ENCODE measurements at places on chromosomes 2 and 18.

DNA sequence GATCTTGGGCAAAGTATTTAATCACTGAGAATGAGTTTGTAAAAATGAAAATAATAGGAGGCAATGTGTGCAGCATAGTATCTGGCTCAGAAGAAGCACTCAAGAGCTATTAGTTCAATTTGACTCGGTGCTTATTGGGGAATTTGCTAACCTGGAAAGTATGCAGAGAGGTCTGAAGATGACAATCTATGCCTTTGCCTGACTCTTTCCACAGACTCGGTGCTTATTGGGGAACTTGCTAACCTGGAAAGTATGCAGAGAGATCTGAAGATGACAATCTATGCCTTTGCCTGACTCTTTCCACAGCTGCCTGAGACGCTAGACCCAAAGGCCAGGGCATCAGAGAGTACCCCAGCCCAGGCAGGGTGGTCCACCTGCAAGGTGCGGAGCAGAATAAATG, 12.2 kb upstream of the SH3BP4 start:
- DNase-seq: no peak

DNA sequence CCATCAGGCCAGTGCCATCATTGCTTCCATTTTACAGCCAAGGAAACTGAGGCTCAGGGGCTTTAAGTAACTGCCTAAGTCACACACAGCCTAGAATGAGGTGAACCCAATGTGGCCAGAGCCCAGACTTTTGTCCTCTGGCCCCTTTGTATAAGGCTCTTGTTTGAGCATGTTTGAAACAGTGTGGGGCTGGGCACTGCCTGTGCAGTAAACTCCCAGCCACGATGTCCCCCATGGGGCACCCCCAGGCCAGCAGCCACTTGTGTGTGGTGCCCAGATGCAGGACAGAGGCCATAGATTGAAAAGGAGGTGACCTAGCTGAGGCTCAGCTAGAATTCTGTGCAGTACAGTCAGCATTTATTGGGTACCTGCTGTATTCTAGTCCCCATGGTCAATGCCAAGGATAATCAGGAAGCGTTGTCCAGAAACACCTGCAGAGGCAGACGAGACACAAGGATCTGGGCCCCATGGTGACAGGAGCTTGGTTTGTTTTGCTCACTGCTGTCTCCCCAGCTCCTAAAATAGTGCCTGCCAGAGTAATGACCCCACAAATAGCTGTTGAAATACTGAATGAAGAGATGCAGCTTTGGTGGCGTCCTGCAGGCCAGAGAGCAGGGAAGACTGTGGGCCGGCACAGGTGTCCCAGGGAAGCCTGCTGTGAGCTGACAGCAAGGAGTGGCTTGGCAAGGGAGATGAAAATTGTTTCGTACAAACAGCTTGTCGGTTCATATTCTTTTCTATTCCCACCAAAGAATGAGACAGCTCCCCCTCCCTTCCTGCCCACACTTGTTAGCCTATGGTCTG, 160.7 kb downstream of the LDLRAD4 start:
- no peak for DNase-seq

DNA sequence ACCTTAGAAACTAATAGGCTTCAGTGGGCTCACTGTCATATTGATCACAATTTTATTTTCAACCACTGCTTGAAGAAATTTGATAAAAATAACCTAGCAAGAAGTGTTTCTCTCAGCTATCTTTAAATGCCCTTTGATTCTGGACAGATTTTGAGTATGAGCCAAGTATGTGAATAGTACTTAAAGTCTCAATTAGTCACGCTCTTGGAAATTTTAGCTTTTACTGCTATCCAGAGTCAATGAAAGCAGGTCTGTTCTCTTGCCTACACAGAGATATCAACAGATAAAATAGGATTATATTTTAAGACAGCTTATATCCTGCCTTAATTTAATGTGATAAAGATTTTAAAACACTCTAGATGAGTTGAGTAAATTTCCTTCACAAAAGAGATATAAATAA, 337.3 kb downstream of the CBLN2 start:
- DNase-seq: no peak

DNA sequence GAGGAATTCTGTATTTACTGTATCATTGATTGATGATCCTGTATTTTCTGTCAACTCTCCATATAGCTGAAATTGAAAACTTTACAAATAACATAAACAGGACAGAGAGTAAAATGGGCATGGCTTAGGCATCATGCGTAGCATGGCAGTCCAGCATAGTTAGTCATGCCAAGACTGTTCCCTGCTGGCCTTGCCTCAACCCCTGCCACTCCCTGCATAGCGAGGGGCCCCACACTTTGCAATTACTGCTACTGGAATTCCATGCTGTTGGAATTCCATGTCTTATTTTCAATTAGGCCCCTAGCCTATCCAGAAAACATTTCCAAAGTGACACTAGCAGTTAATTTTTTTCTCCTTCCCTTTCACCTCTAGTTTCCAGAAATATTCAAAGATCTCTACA, 15.1 kb upstream of the SOX11 start:
- DNase-seq: no peak

DNA sequence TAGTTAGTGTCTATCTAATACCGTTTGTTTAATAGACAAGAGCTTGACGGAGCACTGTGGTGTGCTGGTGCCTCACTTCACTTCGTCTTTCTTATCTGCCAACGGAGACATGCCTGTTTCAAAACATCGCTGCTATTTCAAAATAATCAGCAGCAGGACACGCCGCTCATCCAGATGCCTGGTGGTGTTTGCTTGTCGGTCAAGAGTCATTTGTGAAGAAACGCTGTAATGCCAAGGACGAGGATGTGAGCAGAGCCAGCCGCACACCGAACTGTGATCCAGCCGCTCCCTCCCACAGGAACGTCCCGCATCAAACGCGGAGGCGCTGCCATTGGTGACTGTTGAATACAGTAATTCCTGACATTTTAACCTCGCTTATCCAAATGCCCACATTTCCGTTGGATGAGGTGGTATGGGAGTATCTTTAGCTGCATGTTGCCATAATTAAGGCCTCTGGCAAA, 432.4 kb downstream of the FBXO15 start:
- DNase-seq: no peak

- DNase-seq: no peak
Observed at GRCh38 chr2:8581601-8582041, 100.2 kb upstream of the ID2 start.

- no peak for DNase-seq
Observed at GRCh38 chr2:134491022-134491421, 227.8 kb downstream of the TMEM163 start.

- no peak for DNase-seq
Observed at GRCh38 chr2:237686659-237687136, 59.3 kb downstream of the LRRFIP1 start.

- DNase-seq: no peak
Observed at GRCh38 chr18:40036861-40037260, 1918.2 kb upstream of the PIK3C3 start.

DNA sequence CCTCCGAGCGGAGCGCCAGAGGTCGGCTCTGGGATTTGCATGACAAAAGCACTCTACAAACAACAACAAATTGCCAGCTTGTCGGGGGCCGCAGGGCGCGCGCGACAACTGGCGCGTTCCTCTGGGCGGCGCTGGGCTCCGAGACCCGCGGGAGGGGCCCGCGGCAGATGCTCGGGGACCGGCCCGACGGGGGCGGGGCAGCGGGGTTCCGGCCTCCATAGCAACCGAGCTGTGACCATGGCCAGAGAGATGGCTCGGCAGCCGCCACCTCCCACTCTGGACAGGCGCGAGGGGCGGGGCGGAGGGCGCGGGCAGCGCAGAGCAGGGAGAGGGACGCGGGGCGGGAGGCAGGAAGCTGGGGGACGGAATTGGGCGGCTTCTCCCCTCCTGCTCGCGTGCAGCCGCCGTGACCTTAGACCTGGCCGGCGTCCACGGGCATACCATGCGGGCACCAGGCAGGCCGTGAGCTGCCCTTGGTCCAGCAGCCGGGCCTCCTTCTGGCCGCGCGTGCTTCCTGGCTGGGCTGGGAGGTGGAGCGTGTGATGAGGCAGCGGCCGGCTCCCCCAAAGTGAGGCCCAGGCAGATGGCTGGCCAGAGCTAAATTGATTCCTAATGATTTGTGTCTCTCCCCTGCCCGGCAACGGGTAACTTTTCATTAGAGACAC, 171.5 kb downstream of the CELF4 start:
- no peak for DNase-seq

DNA sequence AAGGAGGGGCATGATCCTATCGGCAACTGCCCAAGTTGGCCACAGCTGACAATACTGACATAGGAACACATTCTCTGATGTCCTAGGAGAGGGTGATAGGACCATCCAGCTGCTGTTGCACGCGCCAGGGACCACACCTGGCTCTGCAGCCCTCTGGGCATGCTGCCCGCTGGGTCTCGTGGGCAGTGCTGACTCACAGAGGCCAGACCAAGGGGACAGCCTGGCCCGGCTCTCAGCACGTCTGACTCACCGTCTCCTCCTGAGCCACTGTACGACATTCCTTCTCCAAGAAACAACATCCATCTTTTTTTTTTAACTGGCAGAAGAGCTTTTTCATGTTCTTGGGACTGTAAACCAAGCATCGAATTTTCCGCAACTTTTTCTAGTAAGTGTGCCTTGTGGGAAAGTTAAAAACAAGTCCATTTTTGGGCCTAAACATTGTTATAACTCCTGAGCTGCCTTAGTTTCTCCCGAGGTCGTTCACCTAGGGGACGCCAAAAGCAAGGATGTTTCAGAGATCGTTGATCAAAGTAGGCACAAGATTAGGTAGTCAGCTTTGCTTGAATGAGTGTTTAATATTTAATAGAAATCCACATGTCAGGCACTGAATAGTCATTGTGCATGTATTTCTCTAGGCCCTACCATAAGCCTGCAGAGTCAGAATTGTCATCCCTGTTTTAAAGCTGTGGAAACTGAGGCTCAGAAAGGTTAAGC, 100.3 kb downstream of the TTC32 start:
- DNase-seq: no peak

GRCh38 chr2:128310094-128310716, 8.5 kb downstream of the HS6ST1 start:
- no peak for DNase-seq

GRCh38 chr2:198371921-198372543, 567.6 kb downstream of the PLCL1 start:
- no peak for DNase-seq

DNA sequence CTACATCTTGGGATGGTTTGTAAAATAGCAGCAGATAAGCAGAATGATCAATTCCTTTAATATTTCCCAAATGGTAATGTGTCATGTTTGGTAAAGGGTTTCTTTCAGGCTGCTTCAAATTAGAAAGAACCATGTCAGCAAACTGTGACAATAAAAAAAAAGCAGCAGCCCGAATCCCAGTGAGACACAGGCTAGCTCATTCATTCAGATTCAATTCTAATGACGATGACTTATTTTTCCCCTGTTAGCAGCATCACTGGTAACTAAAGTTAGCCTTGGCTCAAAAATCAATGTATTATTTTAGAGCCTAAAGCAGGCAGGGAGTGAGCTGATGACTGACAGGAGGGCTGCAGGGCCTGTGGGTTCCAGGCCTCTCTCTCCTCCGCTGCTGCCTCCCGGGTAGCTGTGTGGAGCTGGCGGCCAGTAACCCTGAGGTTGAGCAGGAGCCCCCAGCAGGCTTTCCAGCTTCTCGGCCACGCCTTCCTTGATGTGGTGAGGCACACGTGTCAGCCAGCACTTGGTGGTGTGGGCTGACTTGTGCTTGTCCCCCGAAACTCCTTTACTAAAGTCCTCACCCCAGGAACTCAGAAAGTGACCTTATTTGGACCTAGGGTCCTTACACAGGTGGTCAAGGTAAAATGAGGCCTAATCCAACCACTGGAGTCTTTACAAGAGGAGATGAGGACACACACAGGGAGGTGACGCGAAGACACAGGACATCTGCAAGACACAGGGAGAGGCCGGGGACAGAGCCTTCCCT, 120.5 kb upstream of the HS6ST1 start:
- no peak for DNase-seq

DNA sequence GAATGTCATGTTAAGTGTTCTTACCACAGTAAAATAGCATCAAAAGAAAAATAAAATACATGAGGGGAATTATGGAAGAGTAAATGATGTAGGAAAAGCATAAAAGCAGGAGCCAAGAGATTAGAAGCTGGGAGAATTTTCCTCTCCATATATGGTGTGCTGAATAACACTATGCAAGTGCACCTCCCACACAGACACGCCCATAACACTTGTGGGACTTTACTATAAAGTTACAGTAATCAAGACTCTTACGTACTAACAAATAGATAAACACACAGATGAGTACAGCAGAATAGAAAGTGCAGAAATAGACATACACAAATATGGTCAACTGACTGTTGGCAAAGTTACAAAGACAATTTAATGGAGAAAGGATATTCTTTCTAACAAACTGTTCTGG, 16.0 kb upstream of the SPHKAP start:
- DNase-seq: no peak

DNA sequence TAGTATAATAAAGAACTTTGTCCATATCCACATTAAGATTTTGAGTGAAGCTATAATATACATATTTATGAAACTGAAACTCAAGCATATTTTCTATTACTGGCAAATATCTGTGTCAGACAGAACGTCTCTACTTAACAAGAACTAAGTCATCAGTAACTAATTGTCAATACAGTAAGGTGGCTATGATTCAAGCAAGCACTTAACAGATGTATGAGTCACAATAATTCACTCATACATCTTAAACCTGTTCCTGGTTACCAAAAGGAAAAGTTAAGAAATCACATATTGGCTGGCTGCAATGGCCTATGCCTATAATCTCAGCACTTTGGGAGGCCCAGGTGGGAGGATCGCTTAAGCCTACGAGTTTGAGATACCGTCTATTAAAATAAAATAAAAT, 96.0 kb downstream of the SOS1 start:
- DNase-seq: no peak

Measured in activated effector memory CD4-positive, alpha-beta T cell treated with Interleukin-2 at 50 U/mL for 16 hours (primary cell).